ENCODE measurements at places on chromosomes 1 and 21.
A peak's percentile ranks its signal among the peaks of the same experiment; 100 is the strongest.

GRCh38 chr1:173415490-173415889, 61.6 kb upstream of the PRDX6 start:
- no peak for DNase-seq

- DNase-seq: no peak
Measured at GRCh38 chr1:201708085-201708512, 120.9 kb upstream of the IPO9 start.

DNA sequence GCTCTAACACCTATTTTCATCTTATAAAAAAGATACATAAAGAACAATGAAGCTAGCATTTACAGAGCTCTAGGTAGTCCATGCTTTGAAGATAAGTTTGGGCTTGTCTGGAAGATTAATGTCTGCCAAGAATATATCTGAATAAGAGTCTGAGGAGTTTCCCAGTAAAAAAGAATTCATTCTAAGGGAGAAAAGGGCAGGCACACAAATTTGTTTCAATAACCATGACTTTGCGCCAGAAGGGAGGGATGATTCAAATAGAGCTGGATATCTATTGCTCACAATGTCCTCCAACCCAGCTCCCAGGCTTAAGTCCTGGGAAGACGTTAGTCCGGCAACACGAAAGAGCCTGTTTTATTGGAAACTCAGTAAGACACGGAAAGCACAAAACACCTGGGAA, 9.7 kb upstream of the TTLL7 start:
- no peak for DNase-seq

DNA sequence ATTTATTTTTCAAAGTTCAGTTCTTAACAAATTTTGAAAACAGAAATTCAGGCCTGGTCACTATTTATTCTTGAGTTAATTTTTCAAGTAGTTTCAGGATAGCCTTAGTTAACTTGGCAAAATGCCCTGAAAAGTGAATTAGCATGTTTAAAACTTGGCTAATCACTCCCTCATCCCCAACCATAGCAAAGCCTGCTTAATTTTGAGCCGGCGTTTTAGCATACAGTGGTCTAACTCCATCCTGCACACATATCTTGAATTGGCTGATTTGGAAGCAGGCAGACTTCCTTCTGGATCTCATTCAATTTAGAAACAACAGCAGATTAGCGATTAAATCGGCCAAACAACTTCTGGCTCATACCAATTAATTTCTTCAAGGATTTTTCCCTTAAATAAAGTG, 439.2 kb downstream of the PTBP2 start:
- no peak for DNase-seq

DNA sequence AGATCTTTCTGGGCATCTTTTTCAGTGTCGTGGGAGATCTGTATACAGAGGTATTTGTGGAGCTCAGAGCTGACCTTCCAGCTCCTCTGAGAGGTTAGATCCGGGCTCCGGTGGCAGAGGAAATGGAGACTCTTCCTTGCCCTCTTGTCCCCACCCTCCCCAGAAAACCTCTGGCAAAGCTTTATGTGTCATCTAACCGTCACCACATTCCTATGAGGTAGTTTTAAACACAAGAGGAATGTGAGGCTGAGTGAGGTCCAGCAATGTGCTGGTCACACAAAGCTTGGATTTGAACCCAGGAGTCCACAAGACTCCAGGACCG, 1.2 kb downstream of the CD160 start:
- no peak for DNase-seq

DNA sequence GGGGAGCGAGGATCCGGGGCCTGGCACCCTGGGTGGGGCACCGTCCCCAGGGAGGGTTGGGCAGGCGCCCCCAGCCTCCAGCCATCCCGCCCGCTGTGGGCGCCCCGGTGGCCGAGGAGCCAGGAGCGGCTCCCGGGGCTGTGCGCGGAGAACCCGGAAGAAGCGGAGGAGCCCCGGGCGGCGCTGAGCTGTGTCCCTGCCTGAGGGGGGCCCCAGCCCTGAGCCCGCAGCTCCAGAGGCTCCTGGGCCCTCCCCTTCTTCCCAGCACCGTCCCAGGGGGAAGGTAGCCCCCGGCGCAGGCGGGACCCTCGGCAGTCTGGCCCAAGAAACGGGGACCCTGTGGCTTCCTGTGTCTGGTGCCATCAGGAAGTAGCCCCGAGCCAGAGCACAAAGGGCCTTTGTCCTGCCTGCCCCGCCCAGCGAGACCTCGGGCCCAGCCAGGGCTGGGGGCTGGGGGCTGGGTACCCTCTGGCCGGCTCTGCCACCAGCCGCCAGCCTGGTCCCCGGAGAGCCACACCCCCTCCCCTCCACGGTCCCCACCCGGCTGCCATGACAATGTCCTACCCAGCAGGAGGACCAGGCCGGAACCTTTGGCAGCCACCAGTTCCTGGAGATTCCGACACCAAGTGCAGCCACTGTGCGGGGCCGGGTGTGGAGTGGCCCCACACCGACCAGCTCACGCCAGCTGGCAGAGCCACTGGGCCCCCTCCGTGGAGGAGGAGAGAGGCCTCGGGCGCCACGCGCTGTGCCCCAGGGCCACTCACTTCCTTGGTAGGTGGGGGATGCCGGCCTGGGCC, 15.6 kb upstream of the TTLL10 start:
- DNase-seq: no peak

DNA sequence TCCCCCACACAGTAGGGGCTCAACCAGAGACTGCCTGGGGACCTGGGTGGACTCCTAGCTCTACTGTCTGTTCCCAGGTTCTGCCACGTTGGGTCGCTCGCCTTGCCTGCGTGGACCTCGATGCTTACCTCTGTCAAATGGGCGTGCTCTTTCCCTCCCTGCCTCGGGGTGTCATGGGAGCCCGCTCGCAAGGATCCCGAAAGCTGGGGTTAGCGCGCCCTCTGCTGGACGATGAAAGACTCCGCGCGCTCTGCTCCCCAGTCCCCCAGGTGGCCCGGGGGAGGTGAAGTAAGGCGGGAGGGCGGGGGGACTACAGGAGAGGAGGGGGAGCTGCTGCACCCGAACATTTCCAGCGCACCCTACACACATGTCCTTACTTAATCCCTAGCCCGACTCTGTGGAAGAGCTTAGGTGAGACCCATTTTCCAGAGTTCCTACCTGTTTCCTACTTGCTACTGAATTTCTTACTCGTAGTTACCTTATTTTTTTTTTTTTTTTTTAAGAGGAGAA, 2.3 kb upstream of the BSND start:
- DNase-seq: peak; percentile 62

DNA sequence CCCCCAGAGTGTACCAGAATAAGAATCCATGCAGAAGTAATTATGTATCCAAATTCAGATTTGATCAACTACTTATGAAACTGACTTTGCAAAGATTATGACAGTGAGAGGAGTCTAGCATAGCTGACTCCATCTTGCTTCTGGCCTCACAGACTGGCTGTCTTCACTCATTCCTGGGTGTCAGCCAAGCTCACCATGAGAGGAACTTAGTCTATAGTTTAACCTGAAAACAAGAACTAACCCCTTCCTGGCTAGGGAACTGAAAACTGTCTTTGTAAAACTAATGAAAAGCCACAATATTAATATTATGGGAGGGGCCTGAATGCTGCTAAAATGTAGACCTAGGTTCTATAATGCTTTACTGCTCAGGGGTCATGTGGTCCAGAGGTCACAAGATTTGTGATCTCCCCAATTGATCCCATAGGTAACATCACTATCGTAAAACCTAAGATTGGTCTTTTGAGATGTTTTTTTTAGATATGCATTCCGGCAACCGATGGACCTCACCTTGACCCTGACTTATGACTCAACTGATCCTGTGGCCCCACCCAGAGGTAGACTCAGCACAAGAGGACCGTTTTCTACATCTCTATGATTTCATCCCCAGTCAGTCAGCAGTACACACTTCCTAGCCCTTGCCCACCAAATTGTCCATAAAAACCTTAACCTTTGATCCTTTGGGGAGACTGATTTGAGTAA, 55.2 kb downstream of the ATP1B1 start:
- DNase-seq: no peak

GRCh38 chr1:36534711-36535412, 52.1 kb upstream of the CSF3R start:
- no peak for DNase-seq

- no peak for DNase-seq
Measured at GRCh38 chr1:9038338-9038650, 12.1 kb upstream of the SLC2A7 start.

All from stimulated activated CD4-positive, alpha-beta T cell treated with anti-CD3 and anti-CD28 coated beads, Interleukin-12 subunit alpha, Interleukin-12 subunit beta, amount 100 ng/mL, for 24 hours (primary cell).